ENCODE measurements at places on chromosomes 11 and 22.
A peak's percentile ranks its signal among the peaks of the same experiment; 100 is the strongest.

- DNase-seq = no peak
Measured at GRCh38 chr11:60657888-60658287, 41.5 kb upstream of the MS4A8 start.

GRCh38 chr22:30198921-30199320 is 47.6 kb downstream of the LIF start:
- DNase-seq = no peak

DNA sequence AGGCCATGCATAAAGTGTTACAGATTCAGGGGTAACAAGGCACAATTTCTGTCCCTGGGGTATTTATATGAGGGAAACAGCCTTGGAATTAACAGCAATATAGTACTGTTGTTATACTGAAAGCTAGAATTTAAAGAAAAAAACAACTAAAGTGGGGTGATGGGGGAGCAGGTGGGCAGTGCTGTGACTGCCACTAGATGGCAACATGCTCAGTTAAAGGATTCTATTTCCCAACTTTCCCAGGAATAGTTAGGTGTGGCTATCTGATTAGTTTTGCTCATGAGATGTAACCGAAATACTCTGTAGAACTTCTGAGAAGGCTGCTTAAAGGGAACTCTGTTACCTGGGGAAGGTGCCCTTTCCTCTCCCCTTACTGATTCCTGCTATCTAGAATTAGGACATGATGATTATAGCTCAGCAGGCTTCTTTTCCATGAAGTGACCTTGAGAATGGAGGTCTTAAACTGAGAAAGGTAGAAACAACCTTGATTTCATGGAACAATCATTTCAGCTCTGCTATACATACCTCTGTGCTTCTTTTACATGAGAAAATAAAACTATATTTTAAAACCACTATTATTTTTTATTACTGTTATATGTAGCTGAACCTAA is 102.6 kb downstream of the RELT start:
- no peak for DNase-seq

DNA sequence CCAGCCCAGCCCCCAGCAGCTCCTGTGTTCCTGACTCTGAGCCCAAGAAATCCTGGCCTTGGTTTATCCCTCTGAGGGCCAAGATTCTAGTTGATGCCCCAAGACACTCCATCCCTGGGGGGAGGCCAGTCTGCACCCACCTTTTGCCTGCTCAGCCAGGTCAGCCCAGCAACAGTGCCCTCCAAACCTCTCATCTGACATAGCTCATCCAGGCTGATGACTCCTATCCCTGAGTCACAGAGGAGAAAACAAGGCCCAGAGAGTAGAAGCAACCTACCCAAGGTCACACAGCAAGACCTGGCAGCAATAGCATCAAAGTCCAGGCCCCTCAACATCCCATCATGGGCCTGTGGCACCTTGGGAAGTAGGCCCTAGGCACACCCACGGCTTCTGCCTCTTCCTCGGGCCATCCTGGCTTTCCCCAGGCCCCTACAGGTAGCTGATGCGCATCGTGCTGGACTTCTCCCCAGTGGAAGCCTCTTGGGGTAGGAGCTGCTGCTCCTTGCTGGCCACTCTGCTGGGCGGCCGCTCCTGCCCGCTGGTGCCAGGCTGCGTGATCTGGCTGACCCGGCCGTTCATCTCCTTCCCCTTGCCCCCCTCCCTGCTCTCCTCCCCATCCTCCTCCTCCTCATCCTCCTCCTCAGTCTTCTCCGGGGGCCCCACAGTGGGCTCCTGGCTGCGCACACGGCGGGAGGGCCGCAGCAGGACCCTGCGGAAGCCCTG is 6.0 kb downstream of the SSTR3 start:
- DNase-seq = no peak

DNA sequence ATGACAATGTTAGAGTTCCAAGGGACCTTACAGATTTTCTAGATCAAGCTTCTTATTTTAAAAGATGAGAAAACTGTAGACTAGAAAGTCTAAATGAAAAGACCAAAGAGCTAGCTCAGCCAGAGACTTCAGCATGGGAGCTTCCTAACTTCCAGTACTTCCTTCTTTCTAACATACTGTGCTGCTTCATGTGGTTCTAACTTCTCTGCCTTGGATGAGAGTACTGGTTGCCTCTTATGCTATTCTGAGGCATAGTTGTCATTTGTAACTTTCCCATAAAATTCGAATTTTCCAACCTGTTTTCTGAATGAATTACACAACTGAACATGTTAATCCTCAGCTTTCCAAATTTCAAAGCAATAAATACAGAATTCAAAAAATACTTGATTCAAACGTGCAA is 1.8 kb downstream of the MTMR2 start:
- no peak for DNase-seq

DNA sequence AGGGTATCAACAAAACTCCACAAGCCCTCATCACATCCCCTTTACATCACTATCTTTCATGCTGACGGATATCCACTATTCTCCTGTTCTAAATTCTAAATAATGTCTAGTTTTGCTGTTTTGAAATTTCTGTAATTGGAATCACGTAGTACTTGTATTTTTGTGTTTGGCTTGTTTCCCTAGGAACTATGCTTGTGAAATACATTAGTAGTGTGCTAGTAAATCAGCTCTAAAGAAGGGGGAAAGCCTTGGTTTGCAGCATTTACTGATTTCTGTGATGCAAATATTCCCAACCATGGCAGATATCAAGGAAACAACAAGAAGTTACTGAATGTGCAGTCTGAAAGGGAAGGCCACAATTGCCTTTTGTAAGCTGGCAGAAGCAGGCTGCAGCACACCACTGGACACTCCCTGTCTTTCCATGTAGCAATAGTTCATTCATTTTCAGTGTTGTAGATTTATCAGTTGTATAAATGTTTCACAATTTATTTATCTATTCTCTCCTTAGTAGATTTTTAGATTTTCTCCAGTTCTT is 4.7 kb upstream of the FOLH1 start:
- DNase-seq = no peak

DNA sequence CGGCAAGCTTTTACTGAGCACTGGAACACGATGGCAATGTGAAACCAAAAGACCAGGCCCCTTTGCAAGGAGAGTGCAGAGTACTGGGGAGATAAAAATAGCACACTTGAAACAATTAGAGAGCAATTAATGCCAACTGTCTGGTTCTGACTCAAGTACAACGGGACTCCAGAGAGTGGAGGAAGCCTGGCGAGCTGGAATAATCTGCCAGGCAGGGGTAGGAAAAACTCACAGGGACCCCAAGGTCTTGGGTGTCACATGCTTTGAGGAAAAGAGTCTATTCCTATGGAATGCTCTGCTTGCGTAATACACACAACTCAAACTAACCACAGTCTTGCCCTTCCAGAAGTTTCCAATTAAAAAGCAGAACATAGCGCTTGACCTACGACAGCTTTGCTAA is 113.0 kb upstream of the CLMP start:
- peak; percentile 76 for DNase-seq

GRCh38 chr11:126403658-126404057 is 48.2 kb downstream of the ST3GAL4 start:
- no peak for DNase-seq

DNA sequence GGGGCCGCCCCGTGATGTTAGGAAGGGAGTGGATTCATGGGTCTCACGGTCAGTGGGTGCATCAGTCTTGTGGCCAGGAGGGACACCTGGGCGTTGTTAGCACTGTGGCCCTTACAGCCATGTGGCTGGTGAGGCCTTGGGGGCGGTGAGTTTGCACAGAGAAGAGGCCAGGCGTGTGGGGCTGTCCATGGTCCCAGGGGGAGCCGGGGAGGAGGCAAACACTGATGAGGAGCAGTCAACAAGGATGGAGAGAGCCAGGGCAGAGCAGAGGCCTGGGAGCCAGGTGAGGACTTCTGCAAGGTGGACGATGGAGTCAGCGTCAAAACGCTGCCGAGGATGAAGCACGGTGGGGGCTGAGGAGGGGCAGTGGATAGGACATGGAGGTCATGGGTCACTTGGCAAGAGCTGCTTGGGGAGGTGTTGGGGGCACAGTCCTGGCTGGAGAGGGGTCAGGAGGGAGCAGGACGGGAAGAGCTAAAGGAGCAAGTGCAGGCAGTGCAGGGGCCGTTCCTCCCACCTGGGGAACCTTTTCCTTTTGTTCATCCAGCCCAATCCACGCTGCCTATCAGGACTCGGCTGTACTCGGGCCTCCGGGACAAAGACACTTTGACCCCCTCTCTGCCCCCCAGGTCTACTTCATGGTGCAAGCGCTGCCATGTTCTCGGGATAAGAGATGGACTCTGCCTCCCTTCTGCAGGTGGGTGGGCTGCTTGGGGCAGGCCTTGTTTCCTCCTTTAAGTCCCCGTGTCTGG is 801.1 kb downstream of the TBC1D22A start:
- DNase-seq = no peak

DNA sequence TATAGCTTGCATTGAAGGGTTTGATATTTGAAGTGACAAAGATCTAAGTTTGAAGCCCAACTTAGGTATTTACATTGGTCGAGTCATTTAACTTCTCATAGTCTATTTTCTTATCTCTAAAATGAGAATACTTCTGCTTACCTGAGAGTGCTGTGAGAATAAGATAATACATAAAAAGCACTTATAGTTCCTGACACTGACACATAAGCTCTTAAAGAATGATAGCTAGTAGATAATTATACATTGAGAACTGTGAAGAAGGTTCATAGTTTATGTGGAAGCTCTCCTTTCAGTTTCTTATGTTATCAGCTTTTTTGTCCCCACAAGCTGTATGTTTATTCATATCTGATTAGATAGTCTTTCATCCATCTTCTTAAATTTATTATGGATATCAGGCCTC is 4.8 kb downstream of the PPME1 start:
- no peak for DNase-seq

GRCh38 chr11:17528181-17528691 is 16.0 kb downstream of the USH1C start:
- no peak for DNase-seq

DNA sequence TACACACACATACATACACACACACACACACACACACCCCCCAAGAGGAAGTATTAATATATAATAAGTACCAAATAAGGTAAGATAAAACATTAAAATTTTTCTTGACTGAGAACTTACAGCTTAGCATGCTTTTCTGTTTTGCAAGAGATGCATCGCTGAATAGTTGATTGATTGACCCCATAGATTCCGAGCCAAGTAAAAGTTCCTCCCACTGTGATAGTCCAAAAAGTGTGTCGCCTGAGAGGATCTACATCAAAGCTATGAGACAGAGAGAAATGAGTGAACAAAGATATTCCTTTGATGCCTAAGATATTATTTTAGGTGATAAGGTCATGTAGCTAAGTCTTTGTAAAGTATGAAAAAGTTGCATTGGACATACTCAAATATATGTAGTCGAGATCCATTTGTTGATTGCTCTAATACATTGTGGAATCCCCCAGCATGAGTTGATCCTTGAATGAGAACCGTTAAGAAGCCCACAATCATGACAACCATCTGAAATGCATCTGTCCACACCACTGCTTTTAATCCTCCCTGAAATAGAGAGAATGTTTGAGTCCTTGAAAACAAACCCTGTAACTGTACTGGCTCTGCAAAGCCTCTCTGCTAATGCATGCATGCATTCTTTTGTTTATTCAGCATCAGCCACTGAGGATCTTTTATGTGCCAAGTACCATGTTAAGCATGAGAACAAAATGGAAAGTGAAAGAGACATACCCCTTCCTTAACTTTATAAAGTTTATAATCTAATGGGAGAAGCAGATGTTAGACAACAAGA is 18.3 kb downstream of the SLC5A12 start:
- no peak for DNase-seq

DNA sequence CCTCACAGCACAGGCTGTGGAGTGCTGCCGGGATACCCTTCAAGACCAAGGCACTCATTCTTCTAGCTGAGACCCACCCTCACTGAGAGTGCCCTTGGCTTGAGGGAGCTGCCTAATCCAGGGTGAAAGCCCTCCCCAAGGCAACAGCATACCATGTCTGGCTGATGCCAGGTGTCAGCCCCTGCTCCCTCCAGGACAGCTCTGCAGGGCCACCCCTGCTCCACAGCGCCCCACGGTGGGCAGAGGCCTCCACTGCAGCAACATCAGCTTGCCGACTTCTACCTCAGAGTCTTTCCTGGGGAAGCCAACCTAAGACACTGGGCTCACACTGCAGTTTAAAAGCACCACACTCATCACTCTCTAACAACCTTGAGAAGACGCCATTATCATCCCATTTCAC is 29.0 kb downstream of the TTLL1 start:
- no peak for DNase-seq

GRCh38 chr11:95655536-95655935 is 134.0 kb downstream of the FAM76B start:
- no peak for DNase-seq

DNA sequence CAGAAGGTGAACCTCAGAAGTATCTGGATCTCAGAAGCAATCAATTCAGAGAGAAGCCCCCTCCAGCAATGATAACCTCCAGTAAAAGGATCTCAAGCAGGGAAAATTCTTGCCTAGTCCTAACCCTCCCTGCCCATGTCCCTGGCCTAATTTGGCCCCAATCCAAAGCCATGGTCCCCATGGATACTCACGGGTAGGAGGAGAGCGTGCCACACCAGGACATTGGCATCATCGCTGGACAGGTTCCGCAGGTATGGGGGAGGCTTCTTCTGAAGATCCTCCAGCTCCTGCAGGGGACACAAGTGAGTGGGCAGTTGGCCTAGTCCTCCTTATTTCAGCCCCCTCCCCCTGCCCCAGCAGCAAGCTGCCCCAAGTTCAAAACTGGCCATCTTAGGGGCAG is 7.3 kb downstream of the UBE2L6 start:
- DNase-seq = no peak

- no peak for DNase-seq
Measured at GRCh38 chr11:69368119-69368880, 74.3 kb downstream of the MYEOV start.

- DNase-seq = no peak
Measured at GRCh38 chr11:32829680-32830412, at the start of gene PRRG4. Gene PRRG4 (plus strand): TSS chr11:32829927. CDS start chr11:32830530, 603 bp downstream.

GRCh38 chr11:120626791-120627190 is 115.2 kb downstream of the GRIK4 start:
- no peak for DNase-seq
